ENCODE measurements at places on chromosomes 1 and 21.

DNA sequence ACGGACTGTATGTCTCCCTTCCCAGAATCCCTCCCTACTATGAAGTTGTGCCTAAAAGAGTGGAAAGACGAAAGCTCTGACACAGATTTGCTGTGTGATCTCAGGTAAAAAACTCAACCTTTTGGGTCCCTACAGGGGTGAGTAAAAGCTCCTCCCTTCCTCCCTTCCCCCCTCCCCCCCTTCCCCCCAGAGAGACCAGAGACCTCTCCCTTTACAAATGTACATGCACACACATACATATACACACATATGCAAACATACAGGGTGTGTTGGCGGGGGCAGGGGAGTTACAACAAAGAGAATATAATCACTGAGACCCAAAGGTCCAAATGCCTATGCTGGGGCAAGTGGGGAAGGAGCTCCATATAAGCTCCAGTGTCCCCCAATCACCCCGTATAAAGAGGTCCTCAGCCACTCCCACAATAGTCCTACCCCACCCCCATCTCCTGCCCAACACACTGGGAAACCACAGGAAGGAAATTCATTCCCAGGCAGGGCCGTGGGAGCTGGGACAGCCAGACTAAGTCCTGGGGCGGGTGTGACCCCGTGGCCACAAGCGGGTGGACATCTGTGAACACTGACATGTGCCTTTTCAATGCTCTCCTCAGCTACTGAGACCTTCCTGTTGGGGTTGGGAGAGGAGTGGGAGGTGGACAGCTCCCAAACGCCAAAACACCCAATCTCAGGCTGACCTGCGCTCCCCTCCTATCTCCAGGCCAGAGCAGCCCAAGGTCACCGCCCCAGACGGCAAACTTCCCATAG is 2.0 kb downstream of the MEF2D start:
- DNase-seq, result peak; percentile 57

DNA sequence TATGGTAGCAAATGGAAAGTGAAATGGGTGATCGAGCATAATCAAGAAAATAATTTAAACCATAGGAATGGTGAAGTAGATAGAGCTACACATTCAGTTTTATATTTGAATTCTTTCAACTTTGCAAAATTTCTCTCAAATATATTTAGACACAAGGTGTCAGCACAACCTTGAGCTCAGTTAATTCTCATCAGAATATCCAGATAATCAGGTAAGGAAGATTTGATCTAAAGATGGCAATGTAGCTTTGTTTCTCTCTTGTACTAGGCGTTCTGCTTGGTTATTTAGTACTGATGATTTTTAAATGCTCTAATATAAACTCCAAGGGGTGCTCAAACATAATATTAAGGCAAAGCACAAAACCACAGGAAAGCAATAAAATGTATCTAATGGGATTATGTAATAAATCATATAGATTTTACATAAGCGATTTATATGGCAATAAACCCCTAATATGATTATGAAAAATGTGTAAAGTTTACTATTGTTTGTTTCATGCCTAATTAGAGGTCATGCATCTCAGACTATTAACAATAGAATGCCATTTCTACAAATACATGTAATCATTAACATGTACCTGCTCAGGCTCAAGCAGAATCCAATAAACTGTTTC is 32.4 kb upstream of the SERTAD4 start:
- DNase-seq, result no peak

DNA sequence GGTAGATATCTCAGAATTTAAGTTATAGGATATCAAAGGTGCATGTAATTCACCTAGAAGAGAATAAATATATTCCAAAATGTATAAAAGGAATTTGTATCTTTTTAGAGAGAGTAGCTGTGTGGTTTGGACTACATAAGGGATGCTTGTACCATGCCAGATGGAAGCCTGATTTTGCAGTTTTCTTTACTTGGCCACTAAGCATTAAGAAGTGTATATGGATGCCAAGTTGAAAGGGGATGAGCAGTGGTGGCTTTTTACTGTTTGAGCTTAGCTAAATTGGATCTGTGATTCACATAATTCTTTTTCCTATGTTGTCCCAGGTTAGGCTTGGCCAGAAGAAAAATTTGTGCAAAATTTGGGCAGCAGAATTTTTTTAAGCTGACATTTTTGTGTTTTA is 43.5 kb upstream of the TTLL7 start:
- DNase-seq, result no peak

DNA sequence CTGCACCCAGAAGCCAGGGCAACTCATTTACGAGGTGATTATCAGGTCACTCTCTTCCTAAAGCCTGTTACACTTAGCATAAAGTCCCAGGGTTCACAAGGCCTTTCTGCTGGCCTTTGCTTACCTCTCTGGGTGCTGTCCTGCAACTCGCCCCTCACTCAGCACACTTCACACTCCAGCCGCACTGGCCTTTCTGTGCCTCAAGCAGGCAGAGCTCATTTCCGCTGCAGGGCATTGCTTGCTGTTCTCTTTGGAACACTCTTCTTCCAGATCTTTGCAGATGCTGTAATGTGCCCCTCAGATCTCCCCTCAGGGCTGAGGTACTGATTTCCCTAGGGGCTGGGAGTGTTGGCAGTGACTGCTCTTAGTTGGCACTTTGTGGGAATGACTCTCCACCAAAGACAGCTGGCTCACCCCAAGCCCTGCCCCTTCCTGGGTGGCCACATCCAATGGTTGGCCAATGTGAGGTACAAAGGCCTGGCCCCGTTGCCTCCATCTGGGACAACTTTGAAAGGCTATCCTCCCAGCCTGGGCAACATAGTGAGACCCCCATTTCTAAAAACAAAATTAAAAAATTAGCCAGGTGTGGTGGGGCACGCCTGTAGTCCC is 50.8 kb upstream of the SSBP3 start:
- DNase-seq, result no peak

- DNase-seq, result no peak
Measured at GRCh38 chr1:171988243-171988885, 147.1 kb downstream of the DNM3 start.

DNA sequence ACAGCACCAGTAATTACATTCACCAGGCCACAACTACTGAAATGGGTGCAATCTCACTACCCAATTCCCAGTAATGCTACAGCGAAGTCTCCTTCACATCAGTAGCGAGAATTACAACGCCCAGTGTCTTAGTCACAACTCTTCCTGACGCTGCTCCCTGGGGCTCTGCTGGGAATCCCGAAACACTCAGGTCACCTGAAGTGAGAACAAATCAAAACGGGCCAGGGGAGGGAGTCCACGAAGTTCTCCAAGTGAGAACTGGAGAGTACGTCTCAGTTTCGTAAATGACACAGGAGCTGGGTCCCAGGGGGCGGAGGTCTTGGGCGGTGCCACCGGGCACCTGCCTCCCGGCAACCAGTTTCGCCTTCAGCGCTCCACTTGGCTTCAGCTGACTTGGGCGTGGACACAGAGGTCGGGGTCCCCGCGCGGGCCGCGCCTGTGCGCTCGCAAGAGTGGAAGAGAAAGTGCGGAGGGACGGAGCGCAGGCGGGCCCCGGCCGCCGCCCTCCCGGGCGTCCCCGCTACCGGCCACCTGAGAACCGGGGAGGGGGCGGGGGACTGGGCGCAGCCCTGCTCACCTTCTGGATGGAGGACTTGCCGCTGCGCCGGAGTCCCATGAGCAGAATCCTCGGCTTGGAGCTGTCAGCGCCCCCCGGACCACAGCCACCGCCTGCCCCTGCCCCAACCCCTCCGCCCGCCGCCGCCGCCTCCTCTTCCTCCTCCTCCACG is 575 bp downstream of the RRAGC start:
- DNase-seq, result peak; percentile 58

- no peak for DNase-seq
Measured at GRCh38 chr1:65255035-65255655, 54.2 kb upstream of the DNAJC6 start.

DNA sequence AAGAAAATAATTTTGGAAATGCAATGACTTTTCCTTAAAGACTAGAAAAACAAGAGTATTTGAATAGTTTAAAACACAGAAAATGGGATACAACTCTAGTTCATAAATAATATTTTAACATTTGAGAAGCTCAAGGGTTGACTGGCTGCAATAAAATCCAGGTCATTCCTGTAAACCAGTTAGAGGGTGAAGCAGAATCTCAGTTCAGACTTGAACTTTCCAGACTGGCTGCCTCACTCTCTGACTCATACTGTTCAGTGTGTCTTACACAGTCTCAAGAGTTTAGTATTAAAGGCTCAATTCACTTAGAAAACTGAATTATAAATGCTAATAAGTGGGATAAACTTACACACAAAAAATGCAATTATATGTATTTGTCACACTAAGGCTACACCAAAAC is 89.9 kb downstream of the RAVER2 start:
- peak; percentile 43 for DNase-seq

- no peak for DNase-seq
Measured at GRCh38 chr1:68085752-68086151, 35.3 kb upstream of the DIRAS3 start.

DNA sequence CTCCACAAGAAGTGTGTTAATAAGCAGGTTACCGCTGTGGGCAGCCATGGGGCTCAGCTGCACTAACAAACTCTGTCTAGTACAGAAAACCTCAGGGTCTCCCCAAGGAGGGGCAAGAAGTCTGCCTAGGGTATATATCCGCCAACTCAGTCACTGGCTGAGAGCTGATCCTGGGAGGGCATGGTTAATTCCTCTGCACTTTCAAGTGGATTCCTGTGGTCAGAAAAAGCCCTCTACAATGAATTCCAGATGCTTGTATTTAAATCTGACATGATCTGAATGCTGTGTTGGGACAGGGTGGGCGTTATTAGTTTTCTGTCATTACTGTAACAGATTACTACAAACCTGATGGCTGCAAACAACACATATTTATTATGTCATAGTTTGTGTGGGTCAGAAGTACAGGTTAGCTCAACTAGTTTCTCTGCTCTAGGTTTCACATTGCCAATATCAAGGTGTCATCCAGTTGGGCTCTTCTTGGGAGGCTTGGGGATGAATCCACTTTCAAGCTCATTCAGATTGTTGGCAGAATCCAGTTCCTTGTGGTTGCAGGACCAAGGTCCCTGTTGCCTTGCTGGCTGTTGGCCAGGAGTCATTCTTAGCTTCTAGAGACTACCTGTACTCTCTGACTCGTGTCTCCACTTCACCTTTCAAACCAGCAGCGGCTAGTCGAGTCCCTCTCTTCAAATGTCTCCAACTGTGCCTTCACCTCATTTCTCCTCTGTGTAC is 8.0 kb upstream of the SELE start:
- peak; percentile 83 for DNase-seq

DNA sequence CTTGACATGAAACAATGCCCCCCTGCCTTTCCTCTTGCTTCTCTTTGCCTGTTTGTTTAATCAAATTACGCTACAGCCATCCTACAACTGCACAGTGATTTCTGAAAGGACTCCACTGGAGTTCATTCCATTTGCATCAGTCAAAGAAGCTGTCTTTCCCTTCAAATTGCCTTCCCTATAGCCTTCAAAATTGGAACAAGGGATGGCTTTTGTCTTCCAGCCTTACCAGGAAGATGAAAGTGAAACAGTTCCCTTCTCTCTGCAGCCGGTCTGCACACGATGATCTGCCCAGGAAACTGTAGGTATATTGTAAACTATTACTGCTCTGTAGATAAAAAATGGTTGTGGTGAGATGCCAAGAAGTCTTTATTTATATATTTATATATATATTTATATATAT is 65.6 kb upstream of the ETS2 start:
- DNase-seq, result peak; percentile 18

DNA sequence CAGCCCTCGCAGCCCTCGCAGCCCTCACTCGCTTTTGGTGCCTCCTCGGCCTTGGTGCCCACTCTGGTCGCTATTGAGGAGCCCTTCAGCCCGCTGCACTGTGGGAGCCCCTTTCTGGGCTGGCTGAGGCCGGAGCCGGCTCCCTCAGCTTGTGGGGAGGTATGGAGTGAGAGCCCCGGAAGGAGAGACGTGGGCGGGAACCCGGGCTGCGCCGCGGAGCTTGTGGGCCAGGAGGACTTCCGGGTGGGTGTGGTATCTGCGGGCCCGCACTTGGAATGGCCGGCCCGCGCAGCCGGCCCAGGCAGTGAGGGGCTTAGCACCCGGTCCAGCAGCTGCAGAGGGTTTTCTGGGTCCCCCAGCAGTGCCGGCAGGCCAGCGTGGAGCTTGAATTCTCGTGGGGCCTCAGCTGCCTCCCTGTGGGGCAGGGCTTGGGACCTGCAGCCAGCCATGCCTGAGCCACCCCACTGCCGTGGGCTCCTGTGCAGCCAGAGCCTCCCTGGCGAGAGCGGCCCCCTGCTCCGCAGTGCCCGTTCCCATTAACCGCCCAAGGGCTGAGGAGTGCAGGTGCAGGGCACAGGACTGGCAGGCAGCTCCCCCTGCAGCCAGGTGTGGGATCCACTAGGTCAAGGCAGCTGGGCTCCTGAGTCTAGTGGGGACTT is 9.9 kb upstream of the CFHR2 start:
- no peak for DNase-seq

- DNase-seq, result peak; percentile 92
Measured at GRCh38 chr1:34101151-34101550, 63.9 kb downstream of the CSMD2 start.

DNA sequence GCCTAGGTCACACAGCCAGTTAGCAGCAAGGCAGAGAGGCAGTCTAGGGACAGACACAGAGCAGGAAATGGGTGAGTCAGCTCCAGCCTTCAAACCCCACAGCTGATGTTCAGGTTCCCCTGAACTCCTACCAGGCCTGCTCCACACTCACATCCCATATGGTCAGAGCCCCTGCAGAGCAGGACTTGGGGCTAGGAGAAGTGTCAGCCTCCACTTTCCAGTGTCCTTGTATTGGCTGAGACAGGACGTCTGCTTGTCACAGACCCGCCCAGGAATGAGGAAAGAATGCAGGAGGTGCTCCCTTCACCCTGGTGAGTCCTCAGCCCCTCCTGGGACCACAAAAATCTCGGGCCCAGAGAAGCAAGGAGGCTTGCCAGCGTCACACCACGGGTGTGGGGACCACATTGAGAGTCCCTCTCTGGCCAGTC is 92.5 kb downstream of the LACTBL1 start:
- peak; percentile 71 for DNase-seq

GRCh38 chr1:96559181-96559580 is 162.4 kb upstream of the PTBP2 start:
- no peak for DNase-seq

DNA sequence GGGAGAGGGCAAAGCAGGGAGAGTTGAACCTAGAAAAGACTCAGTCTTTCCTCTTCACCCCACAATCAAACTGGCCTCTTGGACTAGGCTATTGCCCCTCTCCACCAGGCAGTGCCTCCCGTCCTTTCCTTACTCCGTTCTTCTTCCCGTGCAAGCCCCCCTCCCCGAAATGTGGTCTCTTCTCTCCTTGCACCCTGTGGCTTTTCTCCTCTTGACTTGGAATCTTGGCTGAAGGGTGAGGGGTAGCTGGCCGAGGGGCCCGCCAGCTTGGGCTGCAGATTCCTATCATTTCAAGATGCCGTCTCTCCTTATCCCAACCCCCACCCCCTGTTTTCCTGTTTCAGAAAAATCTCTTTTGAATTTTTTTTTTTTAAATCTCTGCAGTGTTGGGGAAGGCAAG is 1.6 kb downstream of the WNT2B start:
- DNase-seq, result no peak

- DNase-seq, result no peak
Measured at GRCh38 chr1:233386336-233386735, 58.8 kb downstream of the MAP3K21 start.

All from fibroblast of skin of right biceps (primary cell).